ENCODE measurements at places on chromosomes 11 and 22.
A peak's percentile ranks its signal among the peaks of the same experiment; 100 is the strongest.

DNA sequence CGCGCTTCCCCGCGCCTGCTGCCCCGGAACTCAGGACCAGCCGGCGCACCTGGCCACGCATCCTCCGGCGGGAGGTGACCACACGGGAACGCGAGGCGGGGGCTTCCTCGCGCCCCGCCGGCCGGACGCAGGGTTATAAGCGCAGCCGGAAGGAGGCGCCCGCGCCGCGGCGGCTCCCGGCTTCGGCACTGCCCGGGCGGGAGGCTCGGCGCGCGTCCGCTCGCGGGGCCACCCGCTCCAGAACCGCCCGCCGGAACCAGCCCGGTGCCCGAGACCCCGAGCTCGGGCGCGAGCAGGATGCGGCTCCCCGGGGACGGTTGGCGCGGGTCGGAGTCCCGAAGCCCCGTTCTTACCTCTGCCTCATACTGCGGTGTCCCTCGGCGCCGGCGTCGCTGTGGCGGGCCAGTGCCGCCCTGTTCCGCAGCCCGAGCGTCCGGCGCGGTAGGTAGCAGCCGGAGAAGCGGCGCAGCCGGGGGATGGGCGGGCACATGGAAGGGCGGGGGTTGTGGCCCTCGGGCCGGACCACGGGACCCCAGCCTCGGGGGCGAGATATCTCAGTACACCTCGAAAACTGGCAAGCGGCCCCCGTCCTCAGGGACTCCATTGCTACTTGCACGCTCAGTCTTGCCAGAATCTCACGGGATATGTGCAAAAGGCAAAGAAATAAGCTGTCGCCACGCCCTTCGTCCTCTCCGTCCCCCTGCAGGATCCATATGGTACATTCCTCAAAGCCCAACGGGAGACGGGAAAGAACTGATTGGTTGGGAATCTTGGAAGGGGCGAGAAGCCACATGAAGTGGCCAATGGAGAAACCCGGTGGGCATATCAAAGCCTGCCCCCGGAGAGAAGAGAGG is 23.1 kb downstream of the MICAL3 start:
- peak; percentile 74 for DNase-seq

DNA sequence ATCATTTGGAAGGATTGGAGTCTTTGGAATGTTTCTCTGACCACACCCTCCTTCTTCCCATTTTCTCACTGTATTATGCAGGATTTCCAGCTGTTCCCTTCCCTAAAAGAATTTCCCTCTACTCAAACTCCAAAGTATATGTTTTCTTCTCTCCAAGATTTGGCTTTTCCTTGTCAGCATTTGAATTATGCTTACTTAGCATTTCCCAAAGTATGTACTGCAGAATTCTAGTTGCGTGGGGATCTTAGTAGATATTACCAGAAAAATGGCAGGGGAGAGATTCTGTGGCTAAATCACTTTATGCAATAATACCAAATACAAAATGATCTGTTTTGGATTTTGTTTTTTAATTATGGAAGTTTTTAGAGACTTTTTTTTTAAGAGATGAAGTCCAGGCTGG is 142.3 kb downstream of the OR4C45 start:
- DNase-seq = no peak

DNA sequence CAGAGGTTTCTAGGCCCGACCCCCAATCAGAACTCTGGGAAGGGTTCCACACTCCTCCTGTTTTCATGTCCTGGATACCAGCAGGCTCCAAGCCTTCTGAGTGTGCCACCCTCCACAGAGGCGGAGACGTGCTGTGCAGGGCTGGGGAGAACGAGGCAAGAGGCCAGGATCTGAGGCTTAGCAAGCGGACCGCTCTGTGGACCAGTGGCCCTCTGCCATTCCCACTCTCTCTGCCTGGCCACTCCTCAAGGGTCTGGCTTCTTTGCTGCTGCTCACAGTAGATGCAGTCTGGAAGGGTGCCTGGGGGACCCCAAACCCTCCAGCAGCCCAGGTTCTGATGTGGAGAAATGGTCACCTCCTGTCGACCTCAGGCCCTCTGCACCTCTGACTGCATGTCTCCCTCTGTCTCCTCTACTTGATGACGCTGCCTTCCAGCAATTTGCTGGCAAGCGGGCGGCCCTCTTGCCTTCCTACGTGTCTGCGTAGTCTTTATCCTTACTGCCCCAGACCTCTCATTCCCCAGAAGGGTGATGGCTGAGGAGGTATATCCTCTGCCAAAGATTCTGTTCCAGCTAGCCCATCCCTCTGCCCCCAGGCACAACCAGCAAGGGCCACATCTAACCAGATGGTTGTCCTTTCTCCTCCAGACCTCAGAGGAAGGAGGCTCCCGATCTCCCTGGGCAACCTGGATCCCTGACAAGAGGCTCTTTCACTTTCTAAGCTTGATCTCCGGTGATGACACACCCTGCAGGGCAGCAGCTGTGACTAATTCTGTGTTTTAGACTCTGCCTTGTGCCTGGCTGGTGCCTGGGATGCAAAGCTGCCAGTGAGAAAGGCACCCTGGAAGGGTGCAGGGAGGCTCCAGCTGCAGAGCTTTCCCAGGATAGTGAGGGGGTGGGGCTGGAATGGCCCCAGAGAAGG is 87.3 kb downstream of the NAT10 start:
- no peak for DNase-seq

GRCh38 chr11:112457532-112457931 is 196.9 kb upstream of the PLET1 start:
- DNase-seq = no peak

GRCh38 chr11:2806351-2807024 is 79.1 kb downstream of the CDKN1C start:
- no peak for DNase-seq

- no peak for DNase-seq
These were observed 208.8 kb downstream of the DCDC1 start for GRCh38 chr11:31160504-31161422.

GRCh38 chr11:109978895-109979294 is 114.3 kb upstream of the ZC3H12C start:
- DNase-seq = no peak

DNA sequence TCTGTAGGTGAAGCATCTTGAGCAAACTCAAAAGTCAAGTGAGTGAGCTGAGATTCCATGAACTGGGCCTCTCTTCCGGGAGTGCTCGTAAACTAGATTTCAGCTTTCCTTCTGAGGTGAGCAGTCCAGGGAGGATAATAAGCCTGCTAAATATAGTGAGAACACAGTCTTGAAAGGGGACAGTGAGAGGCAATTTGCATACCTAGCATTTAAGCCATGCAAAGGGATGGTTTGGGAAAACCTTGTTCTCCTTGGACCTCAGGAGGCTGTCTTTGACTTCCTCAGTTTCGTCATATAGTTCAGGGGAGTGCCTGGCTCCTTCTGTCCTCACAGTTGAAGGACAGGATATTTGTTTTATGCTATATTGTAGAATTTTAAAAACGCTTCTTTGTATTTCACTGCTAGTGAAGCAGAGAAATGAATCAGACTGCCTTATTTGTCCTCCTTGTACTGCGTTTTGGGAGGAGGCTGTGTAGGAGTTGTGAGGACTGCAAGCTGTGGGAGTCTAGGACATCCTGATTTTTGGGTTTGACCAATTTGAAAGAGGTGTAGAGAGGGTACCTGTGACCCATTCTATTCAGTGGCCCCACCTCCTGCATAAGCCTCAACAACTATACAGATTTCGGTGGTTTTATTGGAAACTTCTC is 11.0 kb upstream of the SORL1-AS1 start:
- no peak for DNase-seq

- no peak for DNase-seq
These were observed 212.0 kb upstream of the CHORDC1 start for GRCh38 chr11:90434858-90435257.

DNA sequence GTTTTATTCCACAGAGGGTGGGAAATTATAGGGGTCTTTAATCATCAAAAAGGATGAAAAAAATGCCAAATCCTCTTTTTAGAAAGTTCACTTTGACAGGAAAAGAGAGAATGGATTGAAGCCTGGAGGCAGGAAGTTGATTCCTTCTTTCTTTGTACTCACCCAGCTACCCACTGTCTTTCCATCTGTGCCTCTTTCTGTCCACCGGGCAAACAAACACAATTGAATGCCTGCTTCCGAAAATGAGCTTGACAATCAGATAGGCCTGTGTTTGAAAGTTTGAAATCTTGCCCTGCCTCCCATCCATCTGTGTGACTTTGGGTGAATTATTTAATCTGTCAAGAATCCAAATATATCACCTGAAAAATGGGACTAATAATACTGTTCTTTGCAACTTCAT is 81.1 kb downstream of the SCN3B start:
- DNase-seq = no peak

GRCh38 chr22:31272522-31273446 is 19.5 kb downstream of the PIK3IP1 start:
- peak; percentile 41 for DNase-seq

- DNase-seq = no peak
These were observed 1563.7 kb upstream of the TENM4 start for GRCh38 chr11:81004576-81004975.

DNA sequence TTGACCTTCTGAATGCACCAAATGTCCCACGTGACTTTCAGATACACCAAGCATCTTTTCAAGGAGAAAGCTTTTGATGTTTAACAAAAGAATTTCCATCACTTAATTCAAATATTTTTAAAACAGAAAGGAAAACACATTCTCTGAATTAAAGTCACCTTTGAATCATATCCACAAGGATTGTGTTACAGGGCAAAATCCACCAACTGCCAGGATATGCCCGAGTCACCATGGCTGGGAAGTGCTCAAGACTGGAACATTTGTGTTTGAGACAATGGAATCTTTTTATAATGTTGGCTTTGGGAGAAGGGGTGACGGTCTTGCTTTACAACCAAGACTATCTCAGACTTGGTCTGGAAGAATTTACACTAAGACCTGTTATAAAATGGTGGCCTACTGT is 40.8 kb downstream of the BID start:
- DNase-seq = no peak

DNA sequence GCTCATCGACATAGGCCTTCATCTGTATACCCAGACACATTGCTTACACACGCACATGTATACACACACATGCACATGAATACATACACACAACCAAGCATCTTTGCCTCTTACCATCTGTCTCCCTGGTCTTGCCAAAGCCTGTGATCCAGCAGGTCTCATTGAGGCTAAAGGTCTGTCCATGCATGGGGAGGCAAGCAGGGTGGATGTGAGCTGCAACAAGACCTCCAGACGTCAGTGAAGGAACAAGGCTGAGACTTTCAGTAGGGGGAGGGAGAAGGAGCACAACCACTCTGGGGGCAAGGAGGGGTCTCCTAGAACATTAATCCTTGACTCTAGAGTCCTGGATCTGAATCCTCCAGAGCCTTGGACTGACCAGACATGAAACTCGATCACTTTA is 23.7 kb downstream of the TMPRSS13 start:
- no peak for DNase-seq

GRCh38 chr11:72528121-72528520 is 93.8 kb upstream of the CLPB start:
- DNase-seq = no peak

DNA sequence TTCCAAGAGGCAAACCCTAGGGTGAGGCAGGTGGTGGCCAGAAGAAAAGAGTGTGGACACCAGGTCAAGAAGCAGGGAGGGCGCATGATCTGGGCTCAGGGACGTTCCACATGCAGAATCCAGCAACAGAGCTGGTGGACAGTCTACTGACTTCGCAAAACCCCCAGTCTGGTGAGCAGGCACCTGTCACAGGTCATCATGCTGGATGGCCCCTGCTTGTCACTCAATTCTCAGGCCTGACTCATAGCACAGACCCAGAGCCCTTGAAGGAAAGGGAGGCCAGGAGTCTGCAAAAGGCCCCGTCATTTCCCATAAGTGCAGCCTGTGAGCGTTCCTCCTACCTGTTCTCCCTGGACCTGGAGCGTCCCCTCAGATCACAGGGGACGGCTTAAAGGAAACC is 18.2 kb downstream of the APOL4 start:
- no peak for DNase-seq

DNA sequence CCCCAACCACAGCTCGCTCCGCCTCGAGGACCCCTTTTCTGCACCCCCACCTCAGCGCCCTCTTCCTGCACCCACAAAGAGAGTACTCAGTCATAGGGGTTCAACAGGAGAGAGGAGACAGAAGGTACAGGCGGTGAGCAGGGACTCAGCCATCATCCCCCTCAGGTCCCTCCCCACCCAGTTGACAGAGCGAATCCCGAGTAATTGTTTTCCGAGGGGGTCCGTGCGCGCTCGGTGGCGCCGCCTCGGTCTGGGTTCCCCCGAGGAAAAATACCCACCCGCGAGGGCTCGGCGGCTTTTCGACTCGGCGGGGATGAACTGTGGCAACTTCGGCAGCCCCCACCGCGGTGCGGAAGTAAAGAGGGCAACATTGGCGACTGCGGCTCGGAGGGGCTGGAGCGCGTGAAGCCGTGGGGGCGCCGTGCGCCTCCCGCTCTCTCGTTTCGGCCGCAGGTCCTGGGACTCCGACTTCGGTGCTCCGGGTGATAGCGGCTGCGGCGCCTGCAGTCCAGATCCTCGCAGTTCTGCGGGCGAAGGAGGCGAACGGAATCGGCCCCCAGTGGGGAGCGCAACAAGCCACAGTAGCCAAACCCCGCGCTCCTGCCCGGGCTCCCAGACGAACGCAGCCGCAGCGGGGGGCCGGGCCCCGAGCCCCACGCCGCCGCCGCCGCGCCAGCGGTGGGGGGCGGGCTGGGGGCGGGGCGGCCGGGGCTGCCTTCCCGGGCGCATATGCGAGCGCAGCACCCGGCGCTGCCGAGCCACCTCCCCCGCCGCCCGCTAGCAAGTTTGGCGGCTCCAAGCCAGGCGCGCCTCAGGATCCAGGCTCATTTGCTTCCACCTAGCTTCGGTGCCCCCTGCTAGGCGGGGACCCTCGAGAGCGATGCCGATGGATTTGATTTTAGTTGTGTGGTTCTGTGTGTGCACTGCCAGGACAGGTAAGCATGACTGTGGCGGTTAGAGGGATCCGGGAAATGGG is at the start of gene NELL1:
Gene NELL1 (plus strand): TSS at position 743 of the 976 bp plus-strand sequence.
- DNase-seq = no peak

DNA sequence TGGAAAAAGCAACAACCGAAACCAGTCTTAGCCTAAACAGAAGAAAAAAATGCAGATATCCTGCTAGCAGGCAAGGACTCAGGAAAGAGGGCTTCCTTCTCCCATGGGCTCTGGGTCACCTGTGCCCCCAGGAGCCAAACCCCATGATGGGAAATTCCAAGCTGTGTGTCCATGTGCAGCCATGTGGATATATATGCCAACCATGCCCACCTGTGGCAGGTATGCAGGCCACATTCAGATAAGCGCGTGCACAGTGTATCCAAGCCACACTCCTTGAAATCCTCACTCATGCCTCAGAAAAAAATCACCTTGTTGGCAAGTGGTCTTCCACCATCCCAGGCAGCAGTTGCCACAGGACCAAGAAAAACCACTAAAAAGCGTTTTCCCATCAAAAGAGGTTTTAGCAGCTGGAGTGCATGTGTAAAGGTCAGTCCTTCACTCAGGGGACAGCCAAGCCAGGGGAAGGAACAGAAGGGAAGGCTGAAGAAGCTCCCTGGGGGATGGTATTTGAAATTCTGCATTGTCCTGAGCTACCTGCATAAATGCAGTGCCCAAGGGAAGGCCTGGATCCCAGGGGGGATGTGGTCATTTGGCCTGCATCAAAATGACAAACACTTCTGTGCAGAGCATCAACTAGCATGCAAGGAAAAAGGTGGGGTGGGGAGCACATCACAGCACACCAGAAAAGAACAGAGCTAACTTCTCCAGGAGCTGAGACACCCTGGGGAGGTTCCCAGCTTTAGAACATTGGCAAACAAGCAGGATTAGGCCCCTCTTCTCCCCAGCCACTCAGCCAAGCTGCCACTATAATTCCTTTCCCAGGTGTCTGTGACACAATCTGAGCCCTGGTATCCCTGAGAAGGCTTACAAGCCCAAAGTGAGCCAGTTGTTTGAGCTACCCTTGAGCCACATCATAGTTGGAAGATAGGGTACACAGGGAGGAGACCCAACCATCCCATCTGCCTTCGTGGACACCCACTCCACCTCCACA is 76.2 kb downstream of the GALNT18 start:
- no peak for DNase-seq

GRCh38 chr11:119616586-119617339 is 112.2 kb downstream of the NECTIN1 start:
- DNase-seq = no peak
